ENCODE measurements at places on chromosomes 4 and X. TPM values are rescaled to one million over a fixed set of nuclear protein-coding genes. Genes with fewer than 3 reads are reported as not detected.

The MAP9 gene
- 3.0 TPM for total RNA-seq

The MAGEC1 gene
- not detected for total RNA-seq

The NEUROG2 gene
- not detected for total RNA-seq

The TRIM61 gene
- 5.1 TPM for total RNA-seq

The FOXP3 gene
- total RNA-seq, result 19.9 TPM
